ENCODE measurements at places on chromosomes 2 and 18.

GRCh38 chr18:10739152-10739551 is 213.3 kb downstream of the NAPG start:
- no peak for DNase-seq

DNA sequence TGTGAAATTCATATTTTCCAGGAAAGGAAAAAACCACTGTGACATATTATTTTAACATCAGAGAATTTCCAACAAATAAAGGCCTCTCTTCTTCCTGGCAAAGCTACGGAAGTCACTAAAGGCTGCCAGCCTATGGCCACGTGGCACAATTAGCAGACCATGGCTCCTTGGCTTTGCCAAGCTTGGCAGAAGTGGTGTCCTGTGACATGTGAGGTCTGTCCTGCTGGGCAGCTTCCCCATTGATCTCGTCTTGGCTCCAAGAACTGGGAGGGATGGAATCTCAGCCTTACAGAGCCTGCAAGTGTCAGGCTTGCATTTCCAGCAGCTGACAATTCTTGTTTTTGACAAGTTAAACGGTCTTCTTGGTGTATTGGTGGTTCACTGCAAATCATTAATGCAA is 226.9 kb upstream of the THSD7B start:
- no peak for DNase-seq

- no peak for DNase-seq
Observed at GRCh38 chr2:10326151-10326616, 23.5 kb downstream of the HPCAL1 start.

- DNase-seq: peak; percentile 96
Observed at GRCh38 chr2:180125245-180125962, 118.3 kb upstream of the CWC22 start.

DNA sequence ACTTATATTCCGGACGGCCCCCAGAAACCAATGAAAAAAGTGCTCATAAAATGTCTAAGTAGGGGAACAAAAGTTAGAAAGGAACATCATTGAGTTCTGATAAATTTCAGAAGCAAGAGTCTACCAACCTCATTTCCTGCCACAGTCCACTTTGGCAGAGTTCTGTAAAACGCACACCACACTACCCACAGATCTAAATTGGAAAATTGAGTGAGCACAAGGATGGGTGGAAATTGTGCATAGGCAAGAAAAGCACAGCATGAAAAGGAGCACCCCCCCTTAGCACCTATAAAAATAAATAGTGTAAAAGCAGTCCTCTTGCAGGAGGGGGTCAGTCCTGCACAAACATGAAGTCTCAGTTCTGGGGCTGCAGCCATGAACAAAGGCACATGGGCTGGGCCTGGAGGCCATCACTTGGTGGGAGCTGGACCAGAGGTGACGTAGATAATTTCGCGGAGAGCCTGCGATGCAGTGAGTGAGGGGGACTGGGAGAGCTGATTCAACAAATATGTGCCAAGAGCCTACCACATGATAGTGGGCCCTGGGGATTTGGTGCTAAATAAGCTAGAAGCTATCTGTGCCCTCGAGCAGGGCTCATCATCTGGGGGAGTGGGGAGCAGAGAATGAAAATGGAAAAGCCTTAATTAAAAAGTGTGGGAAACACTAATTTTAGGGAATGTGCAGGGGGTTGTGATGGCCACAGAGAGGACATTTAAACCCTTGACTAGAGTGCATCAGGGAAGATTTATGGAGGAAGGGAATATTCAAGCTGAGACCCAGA is 48.9 kb upstream of the SPP2 start:
- DNase-seq: no peak

DNA sequence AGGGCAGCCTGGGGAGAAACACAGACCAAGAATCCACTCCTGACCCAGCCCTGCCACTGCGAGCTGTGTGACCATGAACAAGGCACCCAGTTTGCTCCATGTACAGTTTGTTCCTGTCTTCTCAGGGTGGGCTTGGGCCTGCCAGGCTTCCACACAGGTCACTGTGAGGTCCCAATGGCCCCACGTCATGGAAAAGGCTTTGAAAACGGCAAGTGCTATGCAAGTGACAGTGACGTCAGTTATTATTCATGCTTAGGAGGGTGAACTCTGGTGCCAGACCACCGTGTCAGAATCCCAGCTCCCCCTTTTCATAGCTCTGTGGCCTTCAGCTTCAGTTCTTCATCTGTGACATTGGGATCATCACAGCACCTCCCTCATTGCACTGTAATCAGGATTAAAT is 87.1 kb downstream of the TNS1 start:
- no peak for DNase-seq

DNA sequence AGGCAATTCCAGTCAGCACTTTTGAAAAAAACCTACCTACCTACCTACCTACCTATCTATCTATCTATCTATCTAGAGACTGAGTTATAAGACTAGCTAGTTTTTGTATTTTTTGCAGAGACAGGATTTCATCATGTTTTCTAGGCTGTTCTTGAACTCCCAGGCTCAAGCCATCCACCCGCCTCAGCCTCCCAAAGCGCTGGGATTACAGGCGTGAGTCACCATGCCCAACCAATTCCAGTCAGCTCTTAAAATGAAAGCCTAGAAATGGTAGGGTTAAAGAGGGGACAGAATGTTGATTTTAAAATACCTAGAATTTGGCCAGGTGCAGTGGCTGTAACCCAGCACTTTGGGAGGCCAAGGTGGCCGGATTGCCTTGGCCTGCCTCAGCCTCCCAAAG is 19.1 kb downstream of the MSH2 start:
- no peak for DNase-seq

DNA sequence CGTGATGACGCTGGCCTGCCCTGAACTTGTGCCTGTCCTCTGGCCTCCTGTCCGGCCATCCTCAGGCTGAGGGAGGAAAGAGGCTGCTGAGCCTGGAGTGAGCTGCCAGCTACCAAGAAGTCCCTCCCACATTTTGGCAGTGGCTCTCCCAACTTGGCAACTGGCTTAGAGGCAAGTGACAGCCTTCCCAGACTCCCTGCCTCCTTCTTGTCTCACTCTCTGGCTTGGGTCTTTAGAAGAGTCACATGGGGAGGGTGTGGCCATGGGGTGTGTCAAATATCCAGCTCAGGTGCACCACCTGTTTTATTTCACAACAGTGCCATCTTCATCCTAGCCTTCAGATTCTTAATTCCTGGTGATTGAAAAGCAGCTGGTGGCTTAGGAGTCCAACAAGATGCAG is 222.9 kb downstream of the PRKCE start:
- DNase-seq: no peak

GRCh38 chr2:187434342-187434785 is 13.7 kb downstream of the CALCRL start:
- no peak for DNase-seq

GRCh38 chr18:59024829-59025228 is 114.9 kb upstream of the SEC11C start:
- DNase-seq: peak; percentile 25

DNA sequence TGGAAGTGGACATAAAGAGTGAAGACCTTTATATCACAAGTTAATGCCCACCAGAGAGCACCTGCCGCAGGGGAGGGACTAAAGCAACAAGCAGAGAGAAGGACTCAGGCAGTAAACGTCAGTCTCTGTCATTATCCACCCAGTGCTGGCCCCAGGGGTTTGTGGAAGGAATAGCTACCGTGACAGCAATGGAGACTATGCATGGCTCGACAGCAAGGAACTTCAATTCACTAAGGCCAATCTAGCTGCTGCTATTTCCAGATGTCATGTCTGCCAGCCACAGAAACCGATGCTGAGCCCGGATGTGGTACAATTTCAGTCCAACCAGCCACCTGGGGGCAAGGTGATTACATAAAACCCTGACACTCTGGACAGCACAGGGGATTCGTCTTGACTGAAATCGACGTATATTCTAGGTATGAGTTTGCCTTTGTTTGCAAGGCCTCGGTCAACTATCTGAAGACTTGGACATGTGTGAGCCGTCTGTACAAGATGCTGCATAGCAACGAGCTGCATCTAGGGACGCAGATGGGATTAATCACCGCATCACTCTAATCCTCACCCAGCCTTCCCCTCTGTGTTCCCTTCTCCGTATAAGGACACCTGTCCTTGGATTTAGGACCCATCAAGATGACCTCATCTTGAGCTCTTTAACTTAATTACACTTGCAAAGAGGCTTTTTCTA is 154.1 kb upstream of the SH3BP4 start:
- no peak for DNase-seq

GRCh38 chr2:99725820-99726219 is 236.0 kb upstream of the REV1 start:
- no peak for DNase-seq

GRCh38 chr2:176103194-176103593 is 3.6 kb downstream of the HOXD12 start:
- no peak for DNase-seq

GRCh38 chr2:199148076-199148845 is 309.5 kb downstream of the SATB2 start:
- no peak for DNase-seq

DNA sequence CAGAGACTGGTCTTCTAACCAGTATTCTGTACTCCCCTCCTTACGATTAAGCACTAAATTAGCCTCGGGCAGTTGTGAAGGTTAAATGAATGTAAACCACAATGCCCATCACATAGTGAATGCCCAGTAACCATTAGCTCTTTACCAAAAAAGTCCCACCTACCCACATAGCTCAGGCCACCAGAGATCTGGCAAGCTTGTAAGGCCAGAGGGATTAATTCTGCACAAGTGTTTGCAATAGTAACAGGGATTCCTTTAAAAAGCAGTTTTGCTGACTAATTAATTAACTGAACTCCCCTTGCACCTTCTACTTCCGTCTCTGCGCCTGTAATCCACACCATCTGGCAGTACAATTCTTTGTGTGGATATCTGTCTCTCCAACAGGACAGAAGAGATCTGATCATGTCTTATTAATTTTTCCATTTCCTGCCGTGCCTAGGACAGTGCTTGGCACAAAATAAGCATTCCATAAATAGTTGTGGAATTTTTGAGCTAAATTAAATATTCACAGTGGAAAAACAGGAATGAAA is 36.2 kb upstream of the IGFBP2 start:
- no peak for DNase-seq

- no peak for DNase-seq
Observed at GRCh38 chr2:234032279-234032856, 18.1 kb upstream of the SPP2 start.

GRCh38 chr2:146990311-146991054 is 854.3 kb upstream of the ACVR2A start:
- no peak for DNase-seq

- DNase-seq: no peak
Observed at GRCh38 chr2:236117401-236117800, 50.8 kb downstream of the GBX2 start.

GRCh38 chr2:132268977-132269523 is 107.3 kb upstream of the ANKRD30BL start:
- DNase-seq: no peak

DNA sequence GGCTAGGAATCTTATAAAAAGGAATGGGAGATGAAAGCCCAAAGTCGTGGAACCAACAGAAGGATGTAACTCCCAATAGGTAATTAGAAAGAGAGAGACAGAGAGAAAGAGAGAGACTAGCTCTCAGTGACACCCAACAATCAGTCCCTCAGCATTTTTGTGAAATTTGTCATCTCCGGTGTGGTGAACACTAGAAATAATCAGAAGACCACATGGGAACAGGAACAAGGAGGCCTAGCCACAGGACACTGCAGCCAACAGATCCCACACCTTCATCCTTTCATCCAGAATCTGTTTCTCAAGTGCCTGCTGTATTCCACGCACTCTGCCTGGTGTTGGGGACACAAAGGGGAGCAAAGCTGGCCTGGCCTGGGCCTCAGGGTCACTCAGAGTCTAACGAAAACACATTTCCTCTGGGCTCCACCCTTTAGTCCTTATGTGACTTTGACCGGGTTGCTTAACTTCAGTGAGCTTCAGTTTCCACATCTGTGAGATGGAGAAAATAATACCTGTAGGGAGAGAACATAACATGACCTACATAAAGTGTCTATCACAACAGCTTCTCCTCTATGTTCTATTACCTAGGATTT is 53.1 kb downstream of the EHD3 start:
- DNase-seq: peak; percentile 42

GRCh38 chr2:48240912-48241311 is 289.0 kb upstream of the STON1 start:
- DNase-seq: no peak

DNA sequence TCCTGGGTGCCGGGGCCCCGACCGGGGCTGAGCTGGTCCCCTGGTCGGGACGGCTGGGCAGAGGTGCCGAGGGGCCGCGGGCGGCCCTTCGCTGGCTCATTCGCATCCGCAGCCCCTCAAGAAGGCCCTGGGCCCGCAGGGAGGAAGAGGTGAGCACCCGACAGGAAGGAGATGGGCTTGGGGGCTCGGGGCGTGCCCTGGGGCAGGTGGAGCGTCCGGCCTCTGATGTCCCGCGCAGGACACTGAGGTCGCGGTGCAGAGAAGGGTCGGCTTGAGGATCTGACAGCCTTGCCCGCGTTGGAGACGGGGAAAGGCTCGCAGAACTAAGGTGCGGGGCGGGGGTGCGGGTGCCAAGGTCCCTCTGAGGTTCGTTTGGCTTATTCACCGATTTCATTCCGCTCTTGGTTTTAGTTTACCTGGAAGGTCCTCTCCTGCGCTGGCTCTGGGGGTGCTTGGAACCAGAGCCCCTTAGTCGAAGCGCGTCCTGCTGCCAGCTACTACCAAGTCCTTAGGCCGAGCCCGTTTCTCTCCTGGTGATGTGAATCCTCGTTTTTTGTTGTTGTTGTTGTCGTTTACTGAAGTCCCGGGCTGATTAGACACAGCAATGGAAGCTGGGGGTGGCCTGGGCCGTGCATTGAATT is 18.9 kb upstream of the CD8A start:
- no peak for DNase-seq

GRCh38 chr2:64328756-64329155 is 125.2 kb upstream of the LGALSL start:
- DNase-seq: no peak

- peak; percentile 55 for DNase-seq
Observed at GRCh38 chr2:177604271-177605065, 211.9 kb downstream of the AGPS start.

- no peak for DNase-seq
Observed at GRCh38 chr2:172761306-172761705, 25.7 kb downstream of the RAPGEF4 start.

DNA sequence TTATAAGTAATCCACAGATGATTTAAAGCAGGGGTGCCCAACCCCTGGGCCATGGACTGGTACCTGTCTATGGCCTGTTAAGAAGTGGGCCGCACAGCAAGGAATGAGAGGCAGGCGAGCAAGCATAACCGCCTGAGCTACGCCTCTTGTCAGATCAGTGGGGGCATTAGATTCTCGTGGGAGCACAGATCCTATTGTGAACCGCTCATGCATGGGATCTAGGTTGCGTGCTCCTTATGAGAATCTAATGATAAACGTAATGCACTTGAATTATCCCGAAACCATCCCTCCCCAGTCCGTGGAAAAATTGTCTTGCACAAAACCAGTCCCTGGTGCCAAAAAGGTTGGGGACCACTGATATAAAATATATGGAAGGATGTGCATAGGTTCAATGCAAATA is 153.7 kb downstream of the CSRNP3 start:
- no peak for DNase-seq

DNA sequence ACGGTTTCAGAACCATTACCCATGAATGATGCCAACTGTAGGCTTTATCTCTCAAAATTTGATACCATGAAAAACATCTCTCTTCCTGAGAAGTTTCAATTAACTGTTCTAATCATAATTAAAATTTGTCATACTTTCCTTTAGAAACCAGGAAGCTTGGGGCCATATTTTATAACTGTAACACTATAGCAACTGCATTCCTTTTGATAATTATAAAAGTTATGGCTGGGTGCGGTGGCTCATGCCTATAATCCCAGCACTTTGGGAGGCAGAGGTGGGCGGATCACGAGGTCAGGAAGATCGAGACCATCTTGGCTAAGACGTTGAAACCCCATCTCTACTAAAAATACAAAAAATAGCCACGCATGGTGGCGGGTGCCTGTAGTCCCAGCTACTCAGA is 70.6 kb downstream of the DNAH7 start:
- no peak for DNase-seq

- no peak for DNase-seq
Observed at GRCh38 chr2:71503837-71504236, 50.5 kb downstream of the DYSF start.

Measured in HFFc6 (cell line).